ENCODE measurements at places on chromosomes 2 and 18.

DNA sequence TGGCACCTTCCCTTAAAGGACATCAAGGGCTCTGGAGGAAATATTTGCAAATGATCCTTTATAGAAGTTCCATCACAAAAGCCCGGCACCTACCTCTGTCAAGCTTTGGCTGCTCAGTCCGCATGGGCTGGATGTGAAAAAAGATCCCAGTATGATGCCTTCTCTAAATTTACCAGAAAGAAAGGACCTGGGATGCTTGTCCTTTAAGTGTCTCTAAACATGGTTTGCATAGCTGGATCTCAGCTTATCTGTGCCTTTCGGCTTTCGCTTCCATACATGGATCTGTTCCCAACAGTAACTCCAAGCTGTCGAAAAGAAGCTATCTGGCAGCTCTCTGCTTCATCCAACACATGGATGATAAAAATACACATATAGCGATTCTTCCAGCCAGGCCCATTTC is 60.4 kb upstream of the SLC8A1 start:
- no peak for DNase-seq

DNA sequence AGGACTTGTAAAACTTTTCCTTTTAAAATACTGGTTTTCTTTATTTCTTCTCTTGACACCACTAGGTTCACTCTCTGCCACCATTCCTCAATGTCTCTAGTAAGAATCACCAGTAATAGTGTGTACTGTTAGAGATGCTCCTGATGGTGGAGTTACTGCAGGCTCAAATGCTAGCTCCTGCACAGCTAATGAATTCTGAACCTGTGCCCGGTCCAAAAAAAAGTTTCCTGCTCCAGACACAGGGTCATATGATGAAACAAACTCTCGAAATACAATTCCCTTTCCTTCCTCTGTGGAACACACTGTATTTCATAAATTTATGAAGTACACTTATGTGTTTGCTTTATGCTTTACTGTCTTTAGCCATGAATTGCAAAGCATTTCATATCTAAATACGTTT is 19.2 kb downstream of the PMS1 start:
- no peak for DNase-seq

DNA sequence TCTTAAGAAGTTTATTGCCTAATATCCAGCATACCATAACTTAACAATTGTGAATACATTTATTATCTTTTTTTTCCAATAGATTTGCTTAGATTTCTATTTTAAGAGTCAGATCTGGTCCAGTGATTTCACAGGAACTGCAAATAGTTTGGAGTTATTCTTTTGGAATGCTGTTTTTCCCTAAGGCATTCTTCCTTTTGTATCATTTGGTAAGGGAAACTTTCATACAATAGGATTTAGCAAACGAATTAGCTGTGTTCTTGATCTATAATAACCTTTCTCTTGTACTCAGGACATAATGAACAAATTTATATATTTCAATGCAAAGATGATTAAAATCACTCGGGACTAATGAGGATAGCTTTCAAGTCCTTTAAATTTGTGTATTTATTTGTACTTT is 201.6 kb downstream of the ERBB4 start:
- DNase-seq = no peak

DNA sequence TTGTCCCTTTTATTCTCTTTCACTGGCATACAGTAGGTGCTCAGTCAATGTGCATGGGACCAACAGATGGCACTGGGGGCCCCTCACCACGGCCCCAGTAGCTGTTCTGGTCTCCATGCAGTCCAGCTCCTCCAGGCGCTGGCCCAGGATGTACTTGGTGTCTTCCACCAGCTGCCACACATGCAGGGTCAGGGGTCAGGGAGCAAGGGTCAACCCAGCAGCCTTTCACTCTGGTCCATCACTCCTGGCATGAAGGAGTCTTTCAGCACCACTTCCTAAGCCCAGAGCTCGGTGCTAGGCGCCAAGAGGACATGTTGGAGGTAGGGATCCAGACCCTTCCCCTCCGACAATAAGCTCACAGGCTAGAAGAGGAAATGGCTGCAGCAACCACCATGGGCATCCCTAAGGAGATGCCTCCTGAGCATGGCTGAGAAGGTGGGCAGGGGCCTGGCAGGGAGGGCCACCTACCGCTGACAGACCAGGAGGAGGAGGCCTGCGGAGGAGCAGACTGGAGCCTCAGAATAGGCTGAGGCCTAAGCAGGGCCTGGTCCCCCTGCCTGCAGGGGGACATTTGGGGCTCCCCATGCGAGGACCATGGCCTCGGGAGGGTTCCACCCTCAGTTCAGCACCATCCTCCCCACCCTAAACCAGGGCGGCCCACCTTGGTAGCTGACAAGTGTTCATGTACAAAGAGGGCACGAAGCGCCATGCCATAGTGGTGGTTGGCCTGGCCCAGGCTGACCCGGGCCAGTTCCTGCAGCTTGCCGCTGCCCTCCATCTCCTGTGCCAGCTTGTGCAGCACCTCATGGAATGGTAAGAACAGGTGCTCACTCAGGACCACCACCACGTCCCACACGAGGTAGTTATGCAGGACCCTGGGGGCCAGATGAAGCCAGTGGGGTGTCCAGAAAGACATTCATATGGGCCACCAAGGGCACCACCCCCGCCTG is 10.2 kb downstream of the ALPG start:
- no peak for DNase-seq

DNA sequence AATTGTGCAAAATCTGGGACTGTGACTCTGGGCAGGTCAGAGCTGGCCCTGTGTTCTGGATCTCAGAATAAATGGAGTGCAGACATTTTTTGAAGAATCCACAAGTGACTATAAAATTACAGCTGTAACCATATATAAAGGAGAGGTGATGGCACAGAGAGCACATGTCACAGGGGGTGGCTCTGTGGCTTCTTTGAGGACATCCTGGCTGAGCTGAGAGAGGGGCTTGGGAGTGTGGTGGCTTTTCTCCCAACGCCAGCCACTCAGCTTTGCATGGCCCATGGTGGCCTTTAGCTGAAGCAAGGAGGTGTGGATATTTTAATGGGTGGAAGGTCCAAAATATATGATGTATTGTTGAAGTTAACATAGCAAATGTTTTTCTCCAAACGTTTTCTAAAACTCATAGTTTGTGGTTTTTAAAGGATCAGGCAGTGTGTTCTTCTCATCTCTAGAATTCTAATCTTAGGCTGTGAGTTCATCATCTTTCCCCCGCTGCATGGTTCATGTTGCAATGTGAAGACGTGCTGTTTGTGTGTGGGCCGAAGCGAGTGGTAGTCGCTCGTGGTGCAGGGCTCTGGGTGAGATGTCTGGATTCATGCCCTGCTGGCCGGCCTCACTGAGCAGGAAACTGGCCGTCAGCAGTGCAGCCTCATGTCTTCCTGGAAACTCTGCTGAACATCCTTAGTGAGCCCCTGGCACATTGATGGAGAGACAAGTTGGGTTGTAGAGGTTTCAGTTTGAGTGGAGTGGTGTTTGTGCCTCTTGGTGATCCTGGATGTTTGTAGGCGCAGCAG is 109.9 kb downstream of the ZNF236 start:
- no peak for DNase-seq

GRCh38 chr2:8837795-8838140 is 355 bp upstream of the KIDINS220 start:
- no peak for DNase-seq

GRCh38 chr2:65749545-65749944 is 317.1 kb upstream of the SPRED2 start:
- DNase-seq = no peak

DNA sequence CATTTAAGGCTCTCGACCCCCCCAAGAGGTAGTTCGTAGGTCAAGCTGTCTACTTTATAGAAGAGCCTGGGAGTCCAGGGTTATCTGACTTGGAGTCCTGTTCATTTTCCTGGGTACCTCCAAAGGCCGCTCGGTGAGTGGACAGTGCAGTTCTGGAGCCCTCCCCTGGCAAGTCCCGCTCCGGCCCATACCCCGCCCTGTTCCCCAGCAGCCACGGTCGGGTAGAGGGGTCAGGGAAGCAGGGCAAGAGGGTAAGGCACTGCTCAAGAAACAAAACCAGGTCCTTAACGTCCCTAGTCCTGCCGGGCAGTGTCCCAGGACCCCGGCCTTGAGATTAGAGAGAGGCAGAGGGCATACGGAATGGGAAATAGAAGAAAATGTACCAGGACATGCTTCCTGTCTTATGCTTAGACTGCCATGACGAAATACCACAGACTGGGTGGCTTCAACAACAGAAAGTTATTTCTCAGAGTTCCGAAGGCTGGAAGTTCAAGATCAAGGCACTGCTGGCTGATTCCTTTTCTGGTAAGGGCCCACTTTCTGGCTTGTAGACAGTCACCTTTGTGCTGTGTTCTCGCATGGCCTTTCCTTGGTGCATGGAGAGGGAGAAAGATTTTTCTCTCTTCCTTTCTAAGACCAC is 5.4 kb upstream of the HPCAL1 start:
- peak; percentile 38 for DNase-seq

- no peak for DNase-seq
Observed at GRCh38 chr18:51337406-51337805, 139.9 kb upstream of the MEX3C start.

GRCh38 chr18:79853303-79853992 is 55.7 kb downstream of the KCNG2 start:
- DNase-seq = no peak

GRCh38 chr18:79650959-79651358 is 28.6 kb upstream of the CTDP1 start:
- DNase-seq = no peak

GRCh38 chr2:141364821-141365220 is 766.0 kb downstream of the LRP1B start:
- no peak for DNase-seq

DNA sequence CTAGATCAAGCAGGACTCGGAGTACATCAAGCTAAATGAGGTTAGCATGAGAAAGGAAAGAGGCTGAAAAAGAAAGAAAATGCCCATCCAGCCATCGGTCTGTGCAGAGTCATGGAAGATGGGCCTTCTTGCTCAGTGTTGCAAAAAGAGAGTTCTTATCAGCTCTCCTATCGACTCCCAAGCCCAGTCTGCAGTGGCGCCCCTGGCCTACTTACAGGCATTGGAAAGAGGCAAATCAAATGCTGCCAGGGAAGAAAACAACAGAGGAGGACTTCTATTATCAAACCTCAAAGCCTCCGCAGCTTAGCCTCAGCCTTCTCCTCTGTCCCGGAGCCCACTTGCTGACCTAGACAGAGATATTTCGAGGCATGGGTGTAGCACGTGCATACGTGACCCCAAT is 66.0 kb downstream of the CDH2 start:
- no peak for DNase-seq

GRCh38 chr2:134625311-134625710 is 93.5 kb downstream of the TMEM163 start:
- DNase-seq = no peak

GRCh38 chr18:44673256-44673880 is 7.3 kb upstream of the SETBP1 start:
- DNase-seq = no peak

- DNase-seq = no peak
Observed at GRCh38 chr2:158478237-158478636, 21.5 kb downstream of the PKP4 start.

- no peak for DNase-seq
Observed at GRCh38 chr2:98008415-98008814, 12.7 kb upstream of the TMEM131 start.

- no peak for DNase-seq
Observed at GRCh38 chr2:10366601-10367270, 64.0 kb downstream of the HPCAL1 start.

DNA sequence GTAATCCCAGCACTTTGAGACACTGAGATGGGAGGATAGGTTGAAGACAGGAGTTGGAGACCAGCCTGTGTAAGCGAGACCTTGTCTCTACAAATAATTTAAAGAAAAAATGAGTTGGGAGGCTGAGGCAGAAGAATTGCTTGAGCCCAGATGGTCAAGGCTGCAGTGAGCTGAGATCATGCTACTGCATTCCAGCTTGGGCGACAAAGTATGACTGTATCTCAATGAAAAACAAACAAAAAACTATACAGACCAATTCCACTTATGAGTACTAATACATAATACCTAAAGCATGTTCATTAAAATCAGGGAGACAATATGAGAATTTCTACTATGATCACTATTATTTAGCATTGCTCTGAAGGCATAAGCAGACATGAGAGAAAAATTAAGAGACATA is 12.6 kb downstream of the RNF149 start:
- no peak for DNase-seq

GRCh38 chr2:229443546-229444268 is 172.6 kb upstream of the PID1 start:
- no peak for DNase-seq

DNA sequence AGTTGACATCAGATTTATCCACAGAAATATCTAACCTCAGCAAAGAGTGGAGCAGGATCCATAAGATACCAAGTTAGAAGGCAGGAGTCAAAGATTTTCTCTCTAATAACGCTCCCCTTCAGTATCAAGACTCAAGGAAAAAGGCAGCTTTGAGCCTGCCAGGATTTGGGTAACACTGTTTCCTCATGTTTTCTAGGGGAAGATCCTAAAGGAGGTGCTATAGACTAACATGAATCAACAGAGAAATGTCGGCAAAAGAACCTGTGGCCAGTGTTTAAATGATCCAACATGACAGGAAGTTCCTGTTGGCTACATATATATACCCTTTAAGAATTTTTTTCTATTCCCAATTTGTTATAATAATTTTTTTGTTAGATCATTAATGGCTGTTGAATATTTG is 402.3 kb downstream of the TGIF1 start:
- DNase-seq = no peak

DNA sequence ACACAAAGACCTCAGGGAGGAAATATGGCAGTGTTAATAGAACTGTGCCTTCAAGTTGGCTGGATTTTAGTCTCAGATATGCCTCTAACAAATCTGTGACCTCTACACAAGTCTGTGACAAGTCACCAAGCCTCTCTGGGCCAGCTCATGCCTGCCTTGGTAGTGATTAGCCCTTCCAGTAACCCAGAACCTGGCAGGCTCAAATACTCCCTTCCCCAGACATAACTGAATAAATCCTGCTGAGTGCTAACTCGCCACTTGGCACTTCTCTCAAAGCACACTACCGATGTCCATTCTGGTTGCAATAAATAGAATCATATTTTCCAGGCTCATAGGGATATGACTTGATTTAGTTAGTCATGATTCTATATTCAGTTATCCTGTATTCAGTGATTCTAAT is 15.3 kb upstream of the THSD7B start:
- no peak for DNase-seq

GRCh38 chr2:46547223-46548102 is 68.1 kb downstream of the TMEM247 start:
- no peak for DNase-seq

- DNase-seq = no peak
Observed at GRCh38 chr18:70039186-70039585, 91.5 kb upstream of the CD226 start.

GRCh38 chr2:92073036-92073814 is 2798.0 kb upstream of the TEKT4 start:
- no peak for DNase-seq

DNA sequence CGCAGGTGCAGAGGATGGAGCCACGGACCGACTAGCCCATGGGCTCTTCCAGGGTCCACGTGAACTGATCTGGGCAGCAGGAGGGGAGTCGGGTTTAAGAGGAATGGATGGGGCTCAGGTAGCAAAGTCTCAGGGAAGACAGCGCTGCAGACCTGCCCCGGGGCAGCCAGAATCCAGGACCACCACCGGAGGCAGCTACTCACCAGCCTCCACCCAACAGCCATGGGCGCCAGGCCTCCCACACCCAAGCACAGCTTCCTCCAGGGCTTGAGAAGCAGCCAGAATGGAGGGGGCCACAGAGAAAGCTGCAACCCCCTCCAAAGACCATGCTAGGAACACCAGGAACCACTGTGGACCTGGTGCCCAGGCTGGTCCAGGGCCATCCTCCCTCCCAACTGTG is 164.3 kb downstream of the TWIST2 start:
- DNase-seq = no peak

- DNase-seq = no peak
Observed at GRCh38 chr2:136510244-136510643, 255.1 kb upstream of the THSD7B start.

GRCh38 chr18:36089001-36089400 is 21.6 kb upstream of the RPRD1A start:
- no peak for DNase-seq

All from bone marrow (tissue), 2 donors.